Vagina (tissue), 2 donors: ENCODE measurements at places on chromosomes 12 and 14. TPM values are rescaled to one million over a fixed set of nuclear protein-coding genes. Genes with fewer than 3 reads are reported as not detected.
A peak's percentile ranks its signal among the peaks of the same experiment; 100 is the strongest.

DNA sequence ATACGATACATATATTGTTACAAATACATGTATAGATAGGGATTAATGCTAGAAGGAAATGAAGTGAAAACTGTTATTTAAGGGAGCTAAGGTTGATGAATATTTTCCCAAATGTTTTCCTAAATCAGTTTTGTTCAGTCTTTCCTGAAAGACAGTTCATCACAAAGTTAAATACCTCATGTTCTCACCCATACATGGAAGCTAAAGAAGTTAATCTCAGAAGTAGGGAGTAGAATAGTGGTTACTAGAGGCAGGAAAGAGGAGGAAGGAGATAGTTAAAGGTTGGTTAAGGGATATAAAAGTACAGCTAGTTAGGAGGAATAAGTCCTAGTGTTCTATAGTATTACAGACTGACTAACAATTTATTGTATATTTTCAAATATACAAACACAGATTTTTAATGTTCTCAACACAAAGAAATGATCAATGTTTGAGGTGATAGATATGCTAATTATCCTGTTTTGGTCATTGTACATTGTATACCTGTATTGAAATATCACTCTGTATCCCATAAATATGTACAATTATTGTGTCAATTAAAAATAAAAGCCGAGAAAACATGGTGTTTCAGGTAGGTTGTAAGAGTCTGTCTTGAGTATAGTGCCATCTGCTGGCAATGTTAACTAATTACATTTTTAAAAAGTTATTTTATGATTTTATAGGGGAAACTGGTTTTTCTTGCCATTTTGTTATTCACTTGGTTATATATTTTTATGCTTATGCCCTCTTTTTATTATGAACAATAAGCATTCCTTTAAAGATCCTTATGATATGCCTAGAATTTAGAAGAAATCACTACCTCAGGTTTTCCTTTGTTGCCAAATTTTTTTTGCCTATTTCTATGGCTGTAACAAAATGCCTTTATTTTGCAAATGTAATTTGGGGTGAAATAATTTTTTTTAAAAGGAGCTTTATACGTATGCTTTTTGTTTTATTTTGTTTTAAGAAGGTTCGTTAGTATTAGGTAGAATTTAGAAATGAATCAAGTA is 26.9 kb downstream of the ZDHHC17 start:
- peaks cover 24% of the 10 kb centered on the region for H3K4me1 ChIP-seq
- no peak overlapping the region for H3K27ac ChIP-seq
- H3K27me3 ChIP-seq, result no peaks in the 10 kb centered on the region
- no peak overlapping the region for H3K4me3 ChIP-seq
- H3K36me3 ChIP-seq, result no peaks in the 10 kb centered on the region

- no peak overlapping the region for H3K27ac ChIP-seq
- no peaks in the 10 kb centered on the region for H3K4me1 ChIP-seq
- no peaks in the 10 kb centered on the region for H3K27me3 ChIP-seq
- no peak overlapping the region for H3K4me3 ChIP-seq
Observed at GRCh38 chr12:59517522-59517921, 78.3 kb upstream of the SLC16A7 start.

DNA sequence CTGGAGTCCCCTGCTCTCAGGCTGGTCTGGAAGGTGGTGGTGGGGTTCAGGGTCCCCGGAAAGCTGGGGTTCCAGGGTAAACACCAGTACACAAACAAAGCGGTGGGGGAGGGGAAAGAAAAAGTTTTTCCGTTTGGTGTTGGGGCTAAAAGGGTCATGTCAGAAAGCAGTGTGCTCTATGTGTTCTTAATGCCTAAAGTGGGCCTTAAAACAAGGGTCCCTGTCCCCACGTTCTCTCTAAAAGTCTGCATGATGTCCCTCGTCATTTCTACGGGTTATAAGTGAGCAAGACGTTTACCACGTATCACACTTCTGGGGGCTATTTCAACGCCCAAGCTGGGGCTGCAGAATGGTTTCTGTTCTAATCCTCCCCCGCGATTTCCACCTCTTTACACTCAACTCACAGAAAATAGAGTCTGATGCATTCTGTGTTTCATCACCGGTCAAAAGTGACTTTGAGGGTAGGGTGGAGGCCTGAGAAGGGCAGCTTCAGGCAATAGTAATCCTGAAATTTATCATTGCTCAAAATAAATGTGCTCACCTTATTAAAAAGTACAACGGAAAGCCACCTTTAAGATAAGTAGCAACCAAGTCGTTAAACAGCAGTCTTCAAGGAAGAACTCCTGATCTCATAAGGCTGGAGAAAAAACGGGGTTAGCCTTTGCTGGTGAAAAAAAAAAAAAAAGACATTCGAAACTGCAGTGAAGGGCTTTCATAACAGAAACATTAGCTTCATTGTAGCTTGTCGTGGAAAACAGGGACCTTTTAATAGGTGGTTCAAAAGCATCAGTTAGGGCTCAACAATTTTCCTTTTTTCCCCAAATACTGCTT is 63.9 kb upstream of the PTGR2 start:
- peaks cover 70% of the 10 kb centered on the region for H3K4me1 ChIP-seq
- DNase-seq, result no peak
- H3K27ac ChIP-seq, result peak overlapping the region; percentile 98
- H3K4me3 ChIP-seq, result peak overlapping the region; percentile 68
- no peaks in the 10 kb centered on the region for H3K36me3 ChIP-seq

GRCh38 chr14:78440356-78440894 is 270.3 kb downstream of the NRXN3 start:
- no peaks in the 10 kb centered on the region for H3K27me3 ChIP-seq
- H3K4me3 ChIP-seq, result no peak overlapping the region
- no peak overlapping the region for H3K27ac ChIP-seq
- no peaks in the 10 kb centered on the region for H3K4me1 ChIP-seq
- DNase-seq, result no peak

- H3K4me1 ChIP-seq, result peaks cover 20% of the 10 kb centered on the region
- no peak for DNase-seq
- no peak overlapping the region for H3K4me3 ChIP-seq
- H3K27me3 ChIP-seq, result no peaks in the 10 kb centered on the region
- H3K27ac ChIP-seq, result no peak overlapping the region
Observed at GRCh38 chr12:94951071-94951934, 52.2 kb downstream of the NDUFA12 start.

DNA sequence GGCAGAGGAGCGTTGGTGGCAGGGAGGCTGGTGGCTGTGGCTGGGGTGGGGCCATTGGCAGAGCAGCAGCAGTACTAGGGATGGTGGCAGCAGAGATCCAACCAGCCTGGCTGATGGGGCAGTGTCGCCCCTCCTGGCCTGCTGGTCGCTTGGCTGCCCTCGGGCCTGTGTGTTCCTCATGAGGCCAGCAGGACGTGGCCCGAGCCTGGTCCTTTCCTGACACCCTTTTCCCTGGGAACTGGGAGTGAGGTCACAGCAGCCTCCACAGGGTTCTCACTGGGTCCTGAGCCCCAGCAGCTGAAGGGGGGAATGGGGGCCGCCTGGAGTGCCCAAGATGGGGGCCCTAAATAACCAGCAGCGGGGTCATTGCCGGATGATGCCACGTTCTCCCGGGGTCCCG is 46.1 kb downstream of the KIF26A start:
- no peaks in the 10 kb centered on the region for H3K36me3 ChIP-seq
- no peaks in the 10 kb centered on the region for H3K27me3 ChIP-seq
- no peak for DNase-seq

TMEM229B gene
- 9.8 TPM for total RNA-seq

DNA sequence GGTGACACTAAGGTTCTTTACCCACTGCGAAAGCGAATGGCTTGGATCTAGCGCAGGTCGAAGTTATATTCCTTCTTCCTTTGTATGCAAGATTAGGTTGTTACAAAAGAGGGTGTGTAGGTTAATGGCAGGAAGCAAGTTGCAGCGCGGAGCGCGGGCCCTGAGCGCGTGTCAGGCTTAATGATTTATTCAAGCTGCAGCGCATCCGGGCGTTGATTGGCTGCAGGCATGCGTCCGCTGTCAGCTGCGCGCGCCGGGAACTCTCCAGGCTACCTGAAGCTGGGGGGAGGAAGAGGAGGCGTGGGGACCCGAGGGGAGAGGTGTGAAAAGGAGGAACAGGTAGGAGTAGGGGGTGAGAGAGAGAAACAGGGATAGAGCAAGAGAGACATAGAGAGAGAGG is 7.4 kb downstream of the ASCL1 start:
- no peaks in the 10 kb centered on the region for H3K27me3 ChIP-seq
- no peaks in the 10 kb centered on the region for H3K36me3 ChIP-seq
- no peaks in the 10 kb centered on the region for H3K4me1 ChIP-seq
- H3K27ac ChIP-seq, result no peak overlapping the region
- no peak for DNase-seq
- no peak overlapping the region for H3K4me3 ChIP-seq

DNA sequence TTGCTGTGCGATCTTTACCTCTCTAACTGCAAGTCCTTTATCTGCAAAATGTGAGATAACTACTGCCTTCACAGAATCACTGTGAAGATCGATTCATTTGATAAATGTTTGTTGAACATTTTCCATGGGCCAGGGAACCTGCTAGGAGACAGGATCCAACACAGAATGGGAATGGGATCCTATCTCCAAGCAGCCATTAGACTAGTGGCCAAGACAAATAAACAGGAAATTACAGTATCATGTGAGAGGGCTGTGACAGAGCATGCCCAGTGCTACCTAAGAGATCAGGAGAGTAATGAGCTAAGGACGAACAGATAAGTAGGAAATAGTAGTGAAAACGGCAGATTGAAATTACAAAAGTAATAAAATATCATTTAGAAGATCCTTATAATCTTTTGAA is 105.7 kb downstream of the GRIN2B start:
- H3K27ac ChIP-seq, result no peak overlapping the region
- H3K36me3 ChIP-seq, result no peaks in the 10 kb centered on the region
- no peak overlapping the region for H3K4me3 ChIP-seq
- H3K4me1 ChIP-seq, result no peaks in the 10 kb centered on the region
- H3K27me3 ChIP-seq, result no peaks in the 10 kb centered on the region
- DNase-seq, result no peak

CFAP251 gene
- total RNA-seq, result 8.8 TPM

DNA sequence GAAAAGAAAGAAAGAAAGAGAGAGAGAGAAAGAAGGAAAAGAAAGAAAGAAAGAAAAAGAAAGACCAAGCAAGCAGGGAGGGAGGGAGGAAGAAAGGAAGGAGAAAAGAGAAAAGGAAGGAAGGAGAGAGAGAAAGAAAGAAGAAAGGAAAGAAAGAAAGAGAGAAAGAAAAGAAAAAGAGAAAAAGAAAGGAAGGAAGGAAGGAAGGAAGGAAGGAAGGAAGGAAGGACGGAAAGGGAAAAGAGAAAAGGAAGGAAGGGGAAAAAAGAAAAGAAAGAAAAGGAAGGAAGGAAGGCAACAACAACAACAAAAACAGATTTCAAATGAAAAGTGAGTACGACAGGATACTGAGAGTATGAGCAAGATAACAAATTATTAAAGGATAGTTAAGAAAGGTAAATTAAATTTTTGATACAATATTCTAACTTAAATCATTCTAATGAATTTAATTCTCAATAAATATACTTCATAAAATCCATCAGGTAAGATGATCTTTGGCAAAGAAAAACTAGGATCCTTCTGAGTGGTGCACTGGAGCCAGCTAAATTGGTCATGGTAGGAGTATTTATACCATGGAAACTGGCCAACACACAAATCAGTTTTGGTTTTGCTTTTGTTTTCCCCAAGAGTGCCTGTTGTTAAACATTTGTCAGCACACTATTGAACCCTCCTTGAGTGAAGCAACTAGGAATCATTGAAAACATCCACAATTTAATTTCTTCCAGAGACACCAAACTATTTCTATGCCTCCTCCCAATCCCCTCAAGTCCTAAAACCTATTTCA is 56.1 kb upstream of the DYRK2 start:
- H3K36me3 ChIP-seq, result no peaks in the 10 kb centered on the region
- peaks cover 21% of the 10 kb centered on the region for H3K4me1 ChIP-seq
- no peaks in the 10 kb centered on the region for H3K27me3 ChIP-seq
- peak overlapping the region; percentile 30 for H3K27ac ChIP-seq
- no peak overlapping the region for H3K4me3 ChIP-seq

- H3K4me3 ChIP-seq, result no peak overlapping the region
- H3K27ac ChIP-seq, result peak overlapping the region; percentile 49
- peaks cover 96% of the 10 kb centered on the region for H3K4me1 ChIP-seq
- no peak for DNase-seq
Observed at GRCh38 chr14:55122440-55122986, 6.5 kb upstream of the LGALS3 start.

GRCh38 chr12:132777614-132778013 is 16.0 kb upstream of the ANKLE2 start:
- no peaks in the 10 kb centered on the region for H3K36me3 ChIP-seq
- no peak overlapping the region for H3K4me3 ChIP-seq
- no peaks in the 10 kb centered on the region for H3K27me3 ChIP-seq
- H3K4me1 ChIP-seq, result no peaks in the 10 kb centered on the region
- H3K27ac ChIP-seq, result no peak overlapping the region

DNA sequence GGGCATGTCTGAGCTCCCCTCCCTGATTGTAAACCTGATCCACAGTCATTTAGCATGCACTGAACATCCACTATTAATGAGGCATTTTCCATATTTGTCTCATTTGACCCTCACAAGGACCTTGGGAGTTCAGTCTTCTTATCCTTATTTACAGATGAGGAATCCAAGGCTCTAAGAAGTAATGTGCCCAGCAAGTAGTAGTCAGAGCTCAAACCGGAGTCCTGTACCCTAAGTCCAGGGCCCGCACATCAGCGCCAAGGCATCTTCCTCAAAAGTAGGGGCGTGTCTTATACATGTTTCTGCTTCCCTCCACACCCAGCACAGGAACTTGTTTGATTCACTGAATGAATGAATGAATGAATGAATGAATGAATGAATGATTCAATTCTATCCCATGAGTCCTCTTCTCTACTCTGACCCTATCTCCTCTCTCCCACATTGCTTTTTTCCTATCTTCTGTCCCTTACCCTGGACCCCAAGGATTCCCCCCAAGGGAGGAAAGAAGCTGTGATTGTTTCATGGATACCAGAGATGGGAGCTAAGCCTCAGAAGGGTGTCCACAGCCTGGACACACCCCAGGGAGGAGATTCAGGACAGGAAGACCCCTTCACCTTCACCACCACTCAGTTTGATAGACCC is 21.8 kb upstream of the KRT8 start:
- no peak overlapping the region for H3K27ac ChIP-seq
- no peak for DNase-seq
- no peak overlapping the region for H3K4me3 ChIP-seq
- H3K27me3 ChIP-seq, result no peaks in the 10 kb centered on the region
- H3K4me1 ChIP-seq, result peaks cover 5% of the 10 kb centered on the region

ZDHHC22 gene
- not detected for total RNA-seq

DNA sequence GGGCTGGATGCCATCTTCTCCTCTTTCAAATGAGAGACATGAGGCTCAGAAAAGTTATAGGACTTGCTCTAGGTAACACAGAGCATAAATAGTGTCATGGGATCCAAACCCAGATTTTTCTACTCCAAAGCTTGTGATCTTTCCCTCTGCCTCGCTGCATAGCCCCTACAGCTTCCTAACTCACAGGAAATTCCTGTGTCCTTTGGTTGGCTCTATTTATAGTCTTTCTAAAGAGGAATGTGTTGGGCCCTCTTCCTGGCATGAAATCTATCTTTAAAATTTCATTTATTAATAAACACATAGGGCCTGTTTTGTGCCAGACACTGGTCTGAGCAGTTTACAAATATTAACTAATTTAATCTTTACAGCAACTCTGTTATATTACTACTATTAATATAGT is 9.8 kb upstream of the KCNA5 start:
- DNase-seq, result no peak
- no peaks in the 10 kb centered on the region for H3K36me3 ChIP-seq
- no peaks in the 10 kb centered on the region for H3K27me3 ChIP-seq
- no peak overlapping the region for H3K27ac ChIP-seq
- H3K4me1 ChIP-seq, result no peaks in the 10 kb centered on the region

GRCh38 chr12:19045426-19045825 is 84.1 kb upstream of the PLEKHA5 start:
- DNase-seq, result no peak
- no peaks in the 10 kb centered on the region for H3K4me1 ChIP-seq
- H3K27me3 ChIP-seq, result no peaks in the 10 kb centered on the region
- H3K27ac ChIP-seq, result no peak overlapping the region
- no peak overlapping the region for H3K4me3 ChIP-seq
- H3K36me3 ChIP-seq, result no peaks in the 10 kb centered on the region

LEMD3 gene
- total RNA-seq, result 35.8 TPM
